ENCODE measurements at places on chromosomes 5 and 9.

DNA sequence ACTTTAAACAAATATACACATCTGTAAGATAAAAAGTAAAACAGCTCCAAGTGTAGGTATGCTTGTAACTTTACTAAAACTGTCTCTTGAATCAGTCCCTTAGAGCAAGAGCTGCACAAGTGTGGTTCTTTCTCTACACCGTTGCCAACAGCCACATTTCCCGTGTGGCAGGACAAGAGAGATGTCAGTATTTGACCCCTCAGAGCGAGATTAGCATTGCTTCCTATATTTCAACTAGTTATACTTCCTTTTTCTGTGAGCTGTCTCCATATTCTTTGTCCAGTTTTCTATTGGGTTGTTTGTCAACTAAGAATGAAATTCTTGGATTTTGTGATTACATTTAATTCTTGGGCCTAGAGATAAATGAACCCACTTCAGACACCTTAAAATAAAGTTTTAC, 8.0 kb downstream of the PLIN2 start:
- peak; percentile 15 for DNase-seq

DNA sequence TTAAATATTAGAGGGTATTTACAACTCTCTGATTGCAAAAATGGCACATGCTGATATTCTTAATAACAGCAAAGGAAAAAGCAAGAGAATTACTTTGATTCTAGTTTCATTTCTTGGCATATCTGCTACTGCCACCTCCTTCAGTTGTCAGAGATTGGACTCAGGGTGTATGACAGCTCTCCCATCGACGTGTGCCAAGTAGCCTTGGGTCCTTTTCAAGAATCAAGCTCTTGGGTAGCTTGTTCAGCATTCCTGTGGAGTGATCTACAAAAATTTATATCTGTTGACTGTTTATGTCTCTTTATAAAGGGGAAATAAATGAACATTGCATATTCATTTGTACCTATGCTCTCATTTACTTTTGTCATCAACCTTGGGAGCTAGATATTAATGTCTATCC, 315.6 kb downstream of the PRR16 start:
- DNase-seq = no peak

- DNase-seq = no peak
Measured at GRCh38 chr9:12916042-12916441, 141.2 kb downstream of the LURAP1L start.

DNA sequence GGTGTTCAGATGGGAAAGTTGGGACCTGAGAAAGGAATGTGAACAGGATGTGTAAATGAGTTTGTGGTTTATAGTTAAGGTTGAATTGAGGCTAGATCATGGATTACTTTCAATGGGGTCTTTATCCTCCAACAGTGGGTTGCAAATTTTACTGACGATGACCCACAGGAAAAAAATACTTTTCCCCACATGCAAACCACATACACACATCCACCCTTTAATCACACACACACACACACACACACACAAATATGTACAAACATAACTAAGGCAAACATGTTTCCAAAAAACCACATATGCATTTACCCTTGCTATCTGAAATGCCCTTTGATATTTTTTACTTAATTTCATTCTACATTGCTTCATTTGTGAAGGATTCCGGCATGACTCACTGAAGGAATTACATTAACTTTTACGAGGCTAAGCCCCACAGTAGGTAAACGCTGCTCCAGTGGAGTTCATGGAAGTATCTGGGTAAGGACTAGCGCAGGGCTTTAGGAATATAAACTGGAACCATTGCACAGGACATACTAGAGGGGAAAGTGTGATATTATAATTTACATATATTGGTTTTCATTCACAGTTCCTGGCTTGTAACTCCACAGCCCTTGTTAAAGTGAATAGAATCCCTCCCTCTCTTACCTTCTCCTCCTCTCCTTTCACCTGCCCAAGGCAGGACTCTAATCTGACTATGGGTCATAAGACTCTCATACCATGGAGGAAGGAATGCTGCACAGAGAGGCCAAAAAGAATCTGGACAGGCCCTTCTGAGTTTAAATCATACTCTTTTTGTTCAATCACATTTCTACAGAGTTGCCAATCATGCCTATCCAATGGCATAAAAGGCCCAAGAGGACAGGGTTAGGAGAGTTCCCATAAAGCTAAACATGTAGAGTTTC, 8.5 kb upstream of the SPEF2 start:
- DNase-seq = no peak

DNA sequence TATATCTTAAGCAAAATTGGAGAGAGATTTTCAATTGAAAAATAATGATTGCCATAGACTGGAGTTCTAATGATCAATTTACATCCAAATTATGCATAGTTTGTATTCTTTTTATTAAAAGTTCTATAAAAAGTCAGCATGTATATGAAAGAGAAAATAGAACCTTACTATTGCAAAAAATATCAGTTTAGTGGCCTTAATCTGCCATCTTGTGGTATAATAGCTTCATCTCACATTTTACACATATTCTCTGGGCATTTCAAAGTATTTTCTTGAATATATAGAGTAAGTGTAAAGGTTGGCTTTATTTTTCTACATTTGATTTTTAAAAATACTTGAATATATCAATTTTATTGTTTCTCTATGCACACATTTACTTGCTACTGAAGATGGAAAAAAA, 1858.6 kb upstream of the CDH9 start:
- no peak for DNase-seq

DNA sequence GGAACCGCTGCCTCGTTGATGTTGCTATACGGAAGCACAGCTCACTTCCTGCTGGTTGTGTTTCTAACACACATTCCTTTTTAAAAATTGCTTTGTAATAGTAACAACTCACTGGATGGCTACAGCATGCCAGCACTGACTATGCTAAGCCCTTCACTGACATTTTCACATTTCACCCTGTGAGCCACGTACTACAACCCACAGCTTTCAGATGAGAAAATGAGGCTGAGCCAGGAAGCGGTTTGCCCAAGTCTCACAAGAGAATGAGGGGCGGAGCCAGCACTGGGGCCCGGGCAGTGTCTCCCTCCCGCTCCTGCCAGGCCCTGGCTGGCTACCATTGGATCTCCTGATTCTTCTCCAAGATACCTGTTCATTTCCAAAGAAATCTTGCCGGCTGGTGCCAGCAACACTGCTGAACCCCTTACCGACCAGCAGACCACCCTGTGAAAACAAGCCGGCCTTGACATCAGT, 38.3 kb downstream of the FAM78A start:
- peak; percentile 86 for DNase-seq

All from suppressor macrophage treated with lipopolysaccharide for 1 hour (primary cell).